ENCODE measurements at places on chromosomes 3 and 15.
A peak's percentile ranks its signal among the peaks of the same experiment; 100 is the strongest.

DNA sequence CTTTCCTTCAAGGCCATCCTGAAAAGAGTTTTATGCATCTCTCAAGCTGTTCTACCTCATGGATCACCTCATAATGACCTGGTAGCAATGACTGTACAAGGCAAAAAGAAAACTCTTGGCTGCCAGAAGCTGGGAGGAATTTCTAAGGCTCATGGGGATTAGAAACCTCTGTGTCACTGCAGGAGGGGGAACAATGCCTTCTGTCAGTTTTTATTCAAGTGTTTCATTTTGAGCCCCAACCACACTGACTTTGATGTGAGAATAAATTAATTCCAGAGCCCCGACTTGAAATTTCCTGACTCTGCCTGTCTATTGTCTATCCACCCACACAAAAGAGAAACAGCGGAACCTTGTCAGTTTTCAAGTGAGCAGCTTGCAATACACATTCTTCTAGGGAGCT lies 58.7 kb upstream of the MRPL3 start:
- DNase-seq = no peak

DNA sequence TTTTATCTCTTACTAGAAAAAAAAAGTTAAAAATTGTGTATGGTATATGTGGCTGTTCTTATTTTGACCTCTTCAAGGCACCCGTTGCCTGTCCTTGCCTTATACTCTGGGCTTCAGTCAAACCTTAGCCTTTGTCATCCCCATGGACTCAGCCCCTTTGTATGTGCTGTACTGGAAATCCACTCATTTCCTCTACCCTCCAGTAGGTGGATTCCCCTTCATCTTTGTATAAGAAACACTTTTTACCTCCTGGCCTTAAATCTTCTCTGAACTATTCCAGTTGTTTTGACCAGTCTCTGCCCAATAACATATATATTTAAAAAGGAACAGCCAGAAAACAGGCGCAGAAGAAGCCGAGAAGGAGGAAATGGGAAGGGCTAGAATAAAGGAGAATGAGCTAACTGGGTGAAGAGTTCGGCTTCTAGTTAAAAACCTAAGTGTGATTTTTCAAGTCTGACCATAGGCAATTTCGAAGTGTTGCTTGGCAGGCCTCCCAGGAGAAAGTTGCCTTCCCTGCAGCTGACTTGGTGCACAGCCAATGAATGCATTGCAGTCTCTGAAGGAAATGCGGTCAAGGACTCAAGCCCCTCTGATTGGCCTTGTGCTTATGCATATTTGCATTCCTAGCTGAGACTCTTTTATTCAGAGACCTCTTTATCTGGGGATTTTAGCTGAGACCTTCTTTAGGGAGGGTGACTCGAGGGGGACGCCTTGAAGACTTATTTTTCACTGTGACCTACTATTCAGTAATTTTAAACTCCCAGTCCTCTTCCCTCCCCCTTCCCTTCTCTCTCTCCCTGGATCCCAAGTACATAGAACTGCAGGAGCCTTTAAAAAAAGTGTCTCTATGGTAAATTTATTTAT lies 277.4 kb downstream of the ROBO1 start:
- DNase-seq = no peak

DNA sequence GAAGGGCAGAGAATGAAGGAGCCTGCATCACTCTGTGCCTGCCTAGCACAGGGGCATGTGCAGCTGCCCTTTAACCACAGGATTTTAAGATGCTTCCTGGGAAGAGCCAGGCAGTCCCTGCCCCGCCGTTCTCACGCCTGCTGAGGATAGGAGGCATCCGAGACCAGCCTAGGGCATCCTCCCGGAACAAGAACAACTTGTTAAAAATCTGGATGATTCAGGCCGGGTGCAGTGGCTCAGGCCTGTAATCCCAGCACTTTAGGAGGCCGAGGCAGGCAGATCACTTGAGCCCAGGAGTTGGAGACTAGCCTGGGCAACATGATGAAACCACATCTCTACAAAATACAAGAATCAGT lies 15.2 kb downstream of the NRROS start:
- DNase-seq = no peak

DNA sequence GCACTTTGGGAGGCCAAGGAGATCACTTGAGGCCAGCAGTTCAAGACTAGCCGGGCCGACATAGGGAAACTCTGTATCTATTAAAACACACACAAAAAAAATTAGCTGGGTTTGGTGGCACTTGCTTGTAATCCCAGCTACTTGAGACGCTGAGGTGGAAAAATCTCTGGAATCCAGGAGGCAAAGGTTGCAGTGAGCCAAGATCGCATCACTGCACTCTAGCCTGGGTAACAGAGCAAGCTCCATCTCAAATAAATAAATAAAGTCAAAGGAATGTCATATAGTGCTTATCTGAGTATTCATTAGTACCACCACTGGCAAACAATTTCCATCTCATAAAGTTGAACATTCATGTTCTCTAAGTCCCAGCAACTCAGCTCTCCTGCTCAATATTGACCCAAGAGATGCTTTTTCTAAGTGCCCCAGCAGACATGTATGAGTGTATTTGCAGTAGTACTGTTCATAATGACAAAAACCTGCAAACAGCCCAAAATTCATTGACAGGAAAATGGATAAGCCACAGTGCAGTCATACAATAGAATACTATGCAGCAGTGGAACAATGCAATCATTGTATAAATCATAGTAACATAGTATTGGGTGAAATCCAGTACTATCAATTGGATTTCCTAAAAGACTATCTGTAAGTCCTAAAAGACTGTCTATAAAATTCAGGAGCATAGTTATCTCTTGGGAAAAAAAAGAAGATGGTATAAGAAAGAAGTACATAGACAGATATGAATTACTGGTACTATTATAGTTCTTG lies 751.5 kb upstream of the LMCD1 start:
- no peak for DNase-seq

GRCh38 chr15:101522621-101523559 lies 33.4 kb upstream of the PCSK6 start:
- DNase-seq = no peak

DNA sequence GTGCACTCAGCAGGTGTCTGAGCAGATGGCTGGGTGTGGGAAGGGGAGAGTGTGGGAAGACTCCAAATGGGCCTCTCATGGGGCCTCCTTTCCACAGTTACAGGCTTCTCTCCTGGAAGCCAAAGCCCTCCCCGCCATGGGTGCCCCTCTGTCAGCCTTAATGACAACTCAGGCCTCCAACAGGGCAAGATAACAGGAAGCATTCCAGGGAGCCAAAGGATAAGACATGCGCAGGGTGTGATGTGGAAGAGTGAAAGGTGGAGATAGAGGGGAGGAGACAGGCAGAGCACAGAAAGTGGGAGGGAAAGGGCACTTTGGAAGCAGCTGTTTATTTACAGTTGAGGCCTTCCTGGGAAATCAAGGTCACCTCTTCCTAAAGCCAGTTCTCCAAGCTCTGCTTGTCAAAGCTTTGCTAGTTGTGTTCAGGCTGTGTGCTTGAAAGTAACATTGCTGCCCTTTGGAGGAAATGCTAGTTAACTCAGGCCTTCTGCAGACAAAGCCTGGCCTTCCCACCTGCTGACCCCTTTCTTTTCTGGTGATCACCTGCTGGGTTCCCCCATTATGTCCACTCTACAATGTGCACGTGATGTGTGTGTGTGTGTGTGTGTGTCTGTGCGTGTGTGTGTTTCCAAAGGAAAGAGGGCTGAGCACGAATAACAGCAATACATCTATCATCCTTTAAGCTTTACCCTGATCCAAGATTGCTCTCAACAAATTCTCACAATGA lies 35.2 kb upstream of the SMAD3 start:
- no peak for DNase-seq

- no peak for DNase-seq
Measured at GRCh38 chr15:43534897-43535296, 17.5 kb downstream of the MAP1A start.

DNA sequence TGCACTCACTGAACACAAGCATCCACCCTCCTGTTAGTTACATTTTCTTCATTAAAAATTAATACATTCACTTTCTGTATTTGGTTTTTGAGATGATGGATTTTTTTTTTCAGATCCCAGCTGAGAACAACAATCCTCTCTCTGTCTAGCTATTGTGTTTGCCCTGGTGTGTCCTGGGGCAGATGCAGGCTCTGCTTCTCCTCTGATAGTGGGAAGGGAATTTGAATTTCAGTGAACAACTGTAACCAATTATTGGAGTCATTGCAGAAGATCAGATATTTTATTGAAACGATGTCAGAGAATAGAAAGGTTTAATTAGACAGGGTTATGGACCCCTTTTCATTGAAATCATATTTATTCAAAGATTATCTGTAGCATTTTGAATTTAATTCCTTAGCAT lies 33.1 kb upstream of the RYR3 start:
- DNase-seq = no peak

DNA sequence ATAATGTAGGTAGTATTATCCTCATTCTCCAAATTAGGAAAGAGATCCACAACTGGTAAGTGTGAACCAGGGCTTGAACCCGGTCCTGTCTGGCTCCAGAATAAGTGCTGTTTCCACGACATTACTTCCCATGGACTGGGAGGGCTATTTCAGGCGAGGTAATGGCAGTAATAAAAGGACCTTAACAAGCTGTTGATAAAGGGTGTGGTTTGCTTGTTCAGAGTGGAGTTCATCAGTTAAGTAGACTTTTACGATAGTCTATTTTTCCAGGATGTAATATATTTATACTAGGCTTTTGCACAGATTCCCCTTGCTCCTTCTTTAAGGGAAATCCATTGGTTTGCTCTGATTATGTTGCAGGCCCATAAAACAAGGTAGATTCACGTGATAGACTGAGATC lies 88.4 kb upstream of the TNFAIP8L3 start:
- DNase-seq = no peak

GRCh38 chr3:128296469-128297251 lies 143.4 kb downstream of the EEFSEC start:
- no peak for DNase-seq

GRCh38 chr3:126911162-126912026 lies 71.5 kb upstream of the PLXNA1 start:
- DNase-seq = peak; percentile 12
